ENCODE measurements at places on chromosomes 4 and X.

- peak; percentile 15 for DNase-seq
Observed at GRCh38 chr4:73944061-73944875, 37.6 kb downstream of the PF4 start.

- DNase-seq = no peak
Observed at GRCh38 chrX:68648960-68649359, 1.5 kb downstream of the STARD8 start.

GRCh38 chrX:17682259-17682658 is 55.0 kb upstream of the SCML1 start:
- DNase-seq = no peak

DNA sequence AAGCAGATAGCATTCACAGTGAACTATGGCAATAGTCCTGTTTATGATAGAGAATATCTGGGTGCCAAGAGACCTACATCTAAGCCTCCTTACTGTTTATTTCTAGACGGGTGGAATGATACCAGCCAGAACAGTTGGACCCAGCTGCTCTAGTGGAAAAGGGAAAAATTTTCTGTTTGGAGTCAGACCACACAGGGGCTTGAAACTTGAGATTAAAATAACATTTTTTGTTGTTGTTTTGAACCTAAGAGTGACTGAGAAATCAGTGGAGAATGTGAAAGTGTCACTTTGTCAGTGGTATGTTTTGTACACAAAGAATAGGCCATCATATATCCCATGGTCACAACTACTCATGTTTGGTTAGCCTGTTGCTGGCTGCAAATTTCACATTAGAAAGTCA is 105.7 kb downstream of the AGTR2 start:
- no peak for DNase-seq

- DNase-seq = no peak
Observed at GRCh38 chr4:110005461-110006056, 92.9 kb downstream of the EGF start.

DNA sequence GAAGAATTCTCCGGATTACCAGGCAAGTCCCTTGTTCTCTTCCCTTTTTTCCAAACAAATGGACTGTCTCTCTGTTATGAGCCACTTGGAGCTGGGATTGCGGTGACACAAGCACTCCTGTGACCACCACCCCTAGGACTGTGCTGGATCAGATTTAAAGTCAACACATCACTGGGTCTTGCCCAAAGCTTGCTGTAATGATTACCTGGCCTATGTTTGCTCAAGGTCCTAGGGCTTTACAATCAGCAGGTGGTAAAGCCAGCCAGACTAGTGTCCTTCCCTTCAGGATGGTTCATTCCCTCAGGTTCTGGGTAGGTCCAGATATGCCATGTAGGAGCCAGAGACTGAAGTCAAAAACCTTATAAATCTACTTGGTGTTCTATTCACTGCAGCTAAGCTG is 144.7 kb downstream of the COX18 start:
- no peak for DNase-seq

All from left ventricle myocardium inferior (tissue), 1 donor.